Dermis blood vessel endothelial cell (primary cell): ENCODE measurements at places on chromosomes 7 and 10.

GRCh38 chr7:130324306-130324943 lies 20.2 kb upstream of the CPA5 start:
- no peak for DNase-seq

DNA sequence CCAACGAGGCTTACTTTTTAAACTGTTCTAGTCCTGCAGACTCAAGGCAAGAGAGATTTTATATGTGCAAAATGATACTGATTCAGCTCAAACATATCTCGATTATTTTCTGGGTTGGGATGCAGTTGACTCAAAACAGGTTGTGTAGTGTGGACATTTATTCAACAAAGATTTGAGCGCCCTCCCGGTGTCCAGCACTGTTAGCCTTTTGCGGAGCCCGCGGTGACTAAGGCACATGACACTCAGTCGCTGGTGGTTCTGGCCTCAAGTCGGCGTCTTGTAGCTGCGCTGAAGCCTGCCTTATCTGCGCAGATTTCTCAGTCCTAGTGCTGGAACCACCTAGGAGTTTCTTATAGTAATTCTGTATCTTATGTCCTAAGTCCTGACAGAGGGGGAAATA lies 938 bp upstream of the CADPS2 start:
- peak; percentile 90 for DNase-seq

GRCh38 chr7:80679921-80680907 lies 41.8 kb downstream of the CD36 start:
- DNase-seq: no peak

DNA sequence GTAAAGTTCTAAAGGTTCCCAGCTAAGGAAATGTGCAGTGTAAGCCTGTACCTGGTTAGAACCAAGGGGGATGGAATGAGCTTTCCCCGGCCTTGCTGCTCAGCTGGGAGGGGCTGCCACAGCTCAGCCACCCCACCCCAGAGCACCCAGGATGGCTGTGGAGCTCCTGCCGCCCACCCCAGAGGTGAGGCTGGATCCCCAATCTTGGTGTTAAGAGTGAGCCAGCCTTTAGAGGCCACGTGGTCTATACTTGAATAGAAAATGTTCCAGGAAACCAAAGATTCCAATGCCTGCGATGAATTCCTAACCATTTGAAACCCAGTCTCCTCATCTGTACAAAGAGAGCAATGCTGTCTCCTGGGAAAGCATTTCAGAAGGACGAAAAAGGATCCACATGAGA lies 16.5 kb downstream of the DIP2C start:
- DNase-seq: no peak

DNA sequence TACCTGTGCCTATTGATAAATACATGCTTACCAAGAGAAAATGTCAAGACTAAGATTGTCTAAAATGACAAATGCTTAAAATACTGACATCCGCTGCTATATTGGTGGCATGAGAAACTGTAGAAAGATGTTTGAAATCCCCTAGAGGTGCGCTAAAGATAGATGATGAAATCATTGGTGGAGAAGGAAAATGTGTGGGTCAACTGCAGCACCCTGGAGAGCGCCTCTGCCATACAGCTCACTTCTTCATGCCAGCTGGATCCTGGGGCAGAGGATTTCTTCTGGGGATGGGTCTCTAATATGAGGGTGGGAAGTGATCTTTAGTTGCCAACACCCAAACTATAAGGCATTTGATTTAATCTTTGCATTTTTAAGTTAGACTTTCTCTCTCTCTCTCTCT lies 680.4 kb upstream of the POM121L12 start:
- DNase-seq: no peak

DNA sequence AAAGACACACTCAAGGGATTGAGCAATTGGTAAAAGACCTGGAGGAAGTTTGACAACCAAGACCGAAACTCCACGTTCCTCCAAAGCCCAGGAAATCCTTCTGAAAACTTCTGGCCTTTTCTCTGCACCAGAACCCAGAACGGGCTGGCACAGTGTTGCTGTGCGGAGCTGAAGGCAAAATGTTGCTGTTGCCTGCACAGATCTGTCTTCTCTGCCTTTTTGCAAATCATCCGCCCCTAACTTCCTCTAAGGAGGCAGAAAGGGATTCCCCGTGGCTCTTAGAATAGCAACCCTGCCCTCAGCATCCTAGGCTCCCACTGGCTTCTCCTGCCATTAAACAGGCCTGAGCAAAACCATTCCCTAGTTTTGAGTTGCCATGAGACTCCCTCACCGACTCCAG lies 44.9 kb downstream of the FIGNL1 start:
- no peak for DNase-seq

DNA sequence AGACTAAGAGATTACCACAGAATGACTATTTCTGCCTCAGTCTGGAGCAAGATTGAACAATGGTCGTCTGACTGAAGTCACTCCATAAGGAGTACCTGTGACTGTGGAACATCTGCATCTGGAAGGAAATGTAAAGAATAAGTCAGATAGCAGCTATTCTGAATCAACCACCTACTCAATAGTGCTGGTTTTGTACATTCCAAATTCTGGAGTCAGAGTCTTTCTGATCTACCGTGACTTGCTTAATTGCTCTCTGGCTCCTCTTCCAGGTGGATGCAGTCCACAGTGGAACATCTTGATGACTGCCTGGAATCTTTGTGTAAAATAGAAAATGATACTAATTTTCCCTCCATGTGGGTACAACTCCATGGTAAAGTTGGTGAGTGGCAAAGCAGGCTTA lies 156.3 kb upstream of the SEMA3C start:
- DNase-seq: no peak

DNA sequence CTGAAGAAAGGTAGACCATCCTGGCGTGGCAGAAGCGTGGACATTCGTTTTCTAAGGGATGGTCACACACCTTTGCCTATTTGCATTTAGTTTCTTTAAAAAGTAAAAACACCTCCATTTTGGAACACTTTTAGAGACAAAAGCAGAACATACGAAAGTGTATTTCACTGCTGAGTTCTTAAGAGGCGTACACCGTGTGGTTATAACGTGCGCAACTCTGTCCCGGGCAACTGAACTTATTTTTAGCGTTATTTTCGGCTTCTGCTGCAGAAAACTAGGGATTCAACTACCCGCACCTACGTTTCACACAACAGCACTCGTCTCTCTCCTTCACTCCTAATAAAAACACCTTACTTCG lies 557 bp upstream of the LSM8 start:
- DNase-seq: no peak

DNA sequence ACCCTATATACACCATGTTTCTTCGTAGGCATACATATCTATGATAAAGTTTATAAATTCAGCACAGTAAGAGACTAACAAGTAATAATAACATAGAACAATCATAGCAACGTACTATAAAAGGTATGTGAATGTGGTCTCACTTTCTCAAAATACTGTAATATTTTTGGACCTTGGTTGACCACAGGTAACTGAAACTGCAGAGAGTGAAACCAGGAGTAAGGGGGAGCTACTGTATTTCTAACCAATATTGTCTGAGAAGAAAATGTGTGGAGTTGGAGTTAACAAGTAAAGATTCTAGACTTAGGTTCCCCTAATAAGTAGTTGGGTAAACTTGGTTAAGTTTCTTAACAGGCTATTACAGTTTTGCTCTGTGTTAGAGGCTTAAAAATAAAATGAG lies 72.1 kb downstream of the GNAI1 start:
- no peak for DNase-seq

GRCh38 chr7:130894146-130894908 lies 160.3 kb upstream of the KLF14 start:
- peak; percentile 80 for DNase-seq

DNA sequence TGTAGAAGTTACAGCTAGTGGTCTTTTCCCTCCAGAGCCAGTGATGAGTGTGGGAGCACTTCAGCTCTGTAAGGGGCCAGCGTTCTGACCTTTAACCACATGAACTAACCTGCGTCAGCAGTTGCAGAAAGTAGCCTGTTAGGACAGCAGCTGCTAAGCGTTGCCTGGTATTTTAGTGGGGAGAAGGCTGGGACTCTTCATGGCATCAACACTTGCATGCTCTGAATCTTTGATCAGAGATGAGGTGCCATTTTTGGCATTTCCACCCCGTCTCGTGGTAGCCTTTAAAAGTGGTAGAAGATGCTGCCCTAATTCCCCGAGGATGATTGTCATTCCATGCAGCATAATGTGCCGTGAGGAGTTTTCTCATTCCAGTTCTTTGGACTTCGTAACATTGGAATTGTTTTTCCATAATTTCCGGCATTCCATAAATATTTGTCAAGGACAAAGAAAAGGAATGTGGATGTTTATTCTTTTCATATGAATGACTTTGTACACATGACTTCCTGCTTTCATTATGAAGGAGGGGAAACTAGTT lies 92.2 kb downstream of the AVL9 start:
- DNase-seq: peak; percentile 85

GRCh38 chr10:53379956-53380355 lies 607.4 kb upstream of the MBL2 start:
- no peak for DNase-seq

- no peak for DNase-seq
Observed at GRCh38 chr7:78970440-78970916, 483.0 kb downstream of the MAGI2 start.

GRCh38 chr7:1060315-1061072 lies 16.1 kb downstream of the GPR146 start:
- DNase-seq: peak; percentile 84

DNA sequence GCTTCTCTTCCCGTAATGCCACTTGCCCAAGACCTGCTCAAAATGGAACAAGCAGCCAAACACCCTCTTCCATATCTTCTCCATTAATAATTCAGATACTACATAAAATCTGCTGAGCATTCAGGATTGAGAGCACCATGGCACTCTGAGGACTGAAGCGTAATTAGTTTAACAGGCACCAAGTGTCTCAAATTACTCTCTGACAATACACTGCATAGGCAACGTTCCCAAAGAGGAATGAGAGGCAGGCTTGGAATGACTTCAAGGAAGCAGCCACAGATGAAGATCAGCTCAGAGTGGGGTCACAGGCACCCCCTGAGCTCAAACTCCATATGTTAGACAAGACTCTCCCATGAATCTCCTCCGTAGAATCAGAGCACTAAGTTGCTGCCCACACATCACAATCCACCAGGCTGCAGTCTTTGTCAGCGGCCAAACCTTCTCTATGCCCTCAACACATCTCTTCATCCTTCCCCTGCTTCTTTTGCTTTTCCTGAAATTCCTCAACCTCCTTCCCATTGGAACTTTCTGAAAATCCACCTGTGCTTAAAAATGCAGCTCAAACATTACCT lies 4.7 kb upstream of the ABLIM1 start:
- no peak for DNase-seq

DNA sequence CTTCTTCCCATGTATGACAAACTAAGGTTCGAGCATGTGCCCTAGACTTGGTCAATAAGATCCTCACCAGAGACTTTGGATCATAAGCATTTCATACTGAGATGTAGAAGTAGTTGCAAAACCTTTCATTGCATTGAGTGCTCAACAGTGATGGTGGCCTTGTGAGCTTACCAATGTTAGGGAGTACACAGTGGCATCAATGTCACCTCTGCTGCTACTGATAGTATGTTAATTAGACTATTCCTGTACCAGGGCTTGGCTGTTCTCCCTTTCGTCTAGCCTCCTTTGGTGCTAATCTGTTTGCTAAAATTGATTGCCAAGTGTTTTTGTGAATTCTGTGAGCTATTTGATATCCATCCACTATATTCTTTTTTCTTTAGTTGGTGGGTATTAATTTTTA lies 264.5 kb upstream of the SEMA3C start:
- DNase-seq: no peak

- DNase-seq: no peak
Observed at GRCh38 chr10:31017534-31018355, 13.9 kb downstream of the ZNF438 start.

DNA sequence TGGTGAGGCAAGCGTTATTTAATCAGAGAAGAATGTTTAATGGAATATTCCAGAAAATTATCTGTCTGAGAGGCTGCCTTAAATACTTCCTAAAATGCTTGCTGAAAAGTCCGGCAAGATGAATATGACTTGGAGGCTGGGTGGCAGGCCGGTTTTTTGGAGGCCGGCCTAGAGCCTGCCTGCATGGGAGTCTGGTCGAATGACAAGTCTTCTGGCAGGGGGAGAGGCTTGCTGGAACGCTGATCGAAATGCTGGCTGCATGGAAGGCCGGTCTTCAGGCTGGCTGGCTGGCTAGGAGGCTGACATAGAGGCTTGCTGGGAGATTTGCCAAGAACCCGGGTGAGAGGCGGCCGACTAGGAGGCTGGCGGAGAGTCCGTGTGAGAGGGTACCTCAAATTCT lies 135.7 kb downstream of the OR13A1 start:
- no peak for DNase-seq

DNA sequence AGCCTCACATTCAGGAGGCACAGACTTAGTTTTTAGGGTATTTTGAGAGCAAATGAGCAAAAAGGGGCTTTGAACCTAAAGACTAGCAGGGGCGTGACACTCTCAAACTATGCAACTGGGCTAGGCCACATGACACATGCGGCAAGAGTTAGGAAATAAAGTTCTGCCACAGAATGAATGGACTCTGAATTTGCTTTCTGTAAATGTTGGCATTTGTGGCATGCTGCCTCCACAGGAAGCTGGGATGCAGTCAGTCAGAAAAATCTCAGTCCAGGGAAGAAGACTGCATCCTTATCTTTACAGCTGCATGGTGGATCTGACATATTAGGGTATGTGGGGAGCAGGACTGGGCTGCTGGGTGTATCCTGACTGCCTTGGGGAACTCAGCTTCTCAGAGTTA lies 181.0 kb downstream of the COBL start:
- no peak for DNase-seq

- peak; percentile 55 for DNase-seq
Observed at GRCh38 chr7:130363026-130363847, 17.1 kb upstream of the CPA1 start.

DNA sequence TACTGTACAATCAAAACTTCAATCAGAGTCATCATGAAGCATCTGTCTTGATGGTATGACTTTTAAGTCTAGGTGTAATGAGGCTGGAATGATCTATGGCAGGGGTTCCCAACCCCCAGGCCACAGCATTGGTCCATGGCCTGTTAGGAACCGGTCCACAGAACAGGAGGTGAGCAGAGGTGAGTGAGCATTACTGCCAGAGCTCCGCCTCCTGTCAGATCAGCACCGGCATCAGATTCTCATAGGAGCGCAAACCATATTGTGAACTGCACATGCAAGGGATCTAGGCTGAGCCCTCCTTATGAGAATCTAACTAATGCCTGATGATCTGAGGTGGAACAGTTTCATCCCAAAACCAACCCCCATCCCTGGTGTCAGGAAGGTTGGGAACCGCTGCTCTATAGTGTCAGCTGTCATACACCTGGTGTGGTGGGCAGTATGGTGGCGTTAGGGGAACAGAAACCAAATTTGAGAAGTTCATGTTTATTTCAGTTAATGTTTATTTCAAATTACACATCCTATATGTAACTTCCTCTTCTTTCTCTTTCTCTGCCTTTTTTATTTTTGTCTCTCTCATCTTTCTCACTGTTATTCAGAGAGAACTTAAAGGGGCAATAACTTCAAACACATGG lies 432.6 kb downstream of the TNS3 start:
- DNase-seq: no peak
